ENCODE measurements at places on chromosomes 3 and 15.
A peak's percentile ranks its signal among the peaks of the same experiment; 100 is the strongest.

GRCh38 chr15:40428185-40428584 lies 12.6 kb upstream of the BAHD1 start:
- no peak for ATAC-seq

DNA sequence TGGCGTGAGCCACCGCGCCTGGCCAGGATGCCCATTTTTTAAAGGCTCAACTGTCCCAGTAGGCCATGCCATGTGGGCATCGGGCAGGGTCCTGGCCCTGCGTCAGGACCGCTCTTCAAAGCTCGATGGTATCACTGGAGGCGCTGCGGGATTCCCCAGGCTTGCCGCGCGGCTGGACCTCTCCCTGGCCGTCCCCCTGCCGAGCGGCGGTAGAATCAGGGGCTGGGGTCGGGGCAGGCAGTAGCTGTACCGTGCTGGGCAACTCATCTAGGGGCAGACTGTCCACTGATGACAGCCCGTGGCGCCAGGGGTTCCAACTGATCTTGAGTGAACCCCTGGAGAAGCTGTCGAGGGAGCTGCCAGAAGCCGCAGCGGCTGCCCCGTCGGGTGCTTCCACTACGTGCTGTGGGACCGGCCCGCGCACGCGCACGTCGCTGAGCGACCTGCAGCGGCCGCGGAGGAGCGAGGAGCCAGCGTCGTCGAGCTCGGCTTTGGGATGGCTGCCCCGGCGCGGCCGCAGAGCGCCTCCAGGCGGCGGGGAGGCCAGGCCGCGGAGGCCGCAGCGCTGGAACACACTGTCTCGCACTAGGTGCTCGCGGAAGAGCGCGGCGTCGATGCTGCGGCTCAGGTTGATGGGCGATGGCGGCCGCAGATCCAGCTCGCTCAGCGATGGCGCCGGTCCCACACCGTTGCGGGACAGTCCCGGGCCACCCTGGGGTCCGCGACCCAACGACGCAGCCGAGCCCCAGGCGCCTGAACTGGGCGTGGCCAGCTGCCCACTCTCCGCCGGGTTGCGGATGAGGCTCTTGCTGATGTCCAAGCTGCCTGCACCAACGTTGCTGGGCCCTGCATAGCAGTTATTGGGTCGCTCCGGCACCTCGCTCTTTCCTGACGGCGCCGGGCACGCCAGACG lies 5.8 kb downstream of the PRRT3 start:
- peak; percentile 87 for ATAC-seq

GRCh38 chr15:74441248-74441941 lies 7.6 kb upstream of the SEMA7A start:
- ATAC-seq, result no peak

GRCh38 chr3:135927155-135927554 lies 38.4 kb upstream of the PPP2R3A start:
- peak; percentile 96 for ATAC-seq

DNA sequence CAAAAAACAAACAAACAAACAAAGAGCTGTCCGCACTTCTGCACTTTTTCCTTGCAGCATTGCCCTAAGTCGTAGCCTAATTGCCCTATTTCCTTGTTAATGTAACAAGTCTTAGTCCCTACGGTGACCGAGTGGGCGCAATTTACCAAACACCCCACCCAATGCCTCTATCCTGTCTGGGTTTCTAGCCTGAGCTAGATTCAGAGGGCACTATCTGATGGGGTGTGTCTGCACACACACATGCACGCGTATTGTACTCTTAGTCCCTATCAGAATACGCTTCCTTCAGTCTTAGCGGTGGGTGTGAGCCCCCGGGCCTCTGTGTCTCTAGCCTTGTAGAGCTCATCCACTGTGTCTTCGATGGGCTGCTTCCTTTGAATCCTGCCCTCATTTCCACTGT lies 125.9 kb upstream of the DLG1 start:
- no peak for ATAC-seq

GRCh38 chr3:170641510-170642236 lies 55.8 kb upstream of the SLC7A14 start:
- no peak for ATAC-seq

- ATAC-seq, result no peak
Observed at GRCh38 chr3:69925506-69925905, 74.0 kb upstream of the SAMMSON start.

DNA sequence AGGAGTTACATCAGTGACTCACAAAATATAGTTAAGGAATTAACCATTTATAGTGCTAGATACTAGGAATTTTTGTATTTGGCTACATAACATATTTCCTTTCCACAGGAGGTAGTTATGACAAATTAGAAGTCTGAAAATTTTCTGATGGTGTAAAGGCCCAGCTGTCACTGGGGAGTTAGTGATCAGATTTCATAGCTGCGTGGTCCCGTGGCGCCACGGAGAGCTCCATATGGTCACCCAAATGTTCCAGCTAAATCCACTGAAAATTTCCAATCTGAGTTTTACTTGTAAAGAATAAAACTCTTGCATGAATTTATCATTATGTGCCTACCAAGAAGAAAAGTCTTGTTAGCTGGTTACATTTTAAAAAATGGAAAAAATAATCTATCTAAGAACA lies 368.9 kb upstream of the PLSCR5 start:
- ATAC-seq, result no peak

GRCh38 chr3:139935016-139935865 lies at the start of gene CLSTN2:
Gene CLSTN2 (plus strand): TSS chr3:139935185.
- ATAC-seq, result peak; percentile 77

- ATAC-seq, result no peak
Observed at GRCh38 chr3:59186725-59187124, 136.9 kb upstream of the CFAP20DC start.

- ATAC-seq, result no peak
Observed at GRCh38 chr3:23594066-23594465, 211.7 kb upstream of the UBE2E1 start.

DNA sequence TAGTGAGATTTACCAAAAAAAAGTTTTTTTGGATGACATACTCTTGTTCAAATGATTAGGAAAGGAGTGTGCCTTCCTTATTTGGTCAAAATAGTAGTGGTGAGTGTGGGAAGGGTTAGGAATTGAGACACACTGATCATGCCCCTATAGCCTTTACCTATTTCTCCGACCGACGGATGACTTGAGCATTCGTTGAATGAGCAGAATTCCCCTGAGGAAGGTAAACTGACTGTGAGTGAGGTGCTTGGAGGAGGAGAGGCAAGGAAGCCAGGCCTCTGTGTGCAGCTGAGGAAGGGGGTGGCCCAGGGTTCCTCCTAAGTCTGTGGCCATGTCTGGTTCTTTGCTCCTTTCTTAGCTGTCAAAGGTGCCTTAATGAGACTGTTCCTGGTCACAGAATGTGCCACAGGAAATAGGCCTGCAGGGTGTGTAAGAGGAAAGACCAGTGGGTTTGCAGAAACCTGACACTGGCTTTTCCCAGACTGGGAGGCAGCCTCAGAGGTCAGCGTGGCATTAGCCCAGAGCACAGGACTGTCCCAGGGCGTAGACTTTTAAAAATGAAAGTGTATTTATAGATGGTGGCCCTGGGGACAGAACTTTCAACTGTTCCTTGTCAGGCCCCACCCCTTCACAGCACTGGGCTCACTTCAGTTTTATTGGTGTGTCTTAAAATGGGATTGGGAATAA lies 307.7 kb upstream of the C2CD4B start:
- peak; percentile 8 for ATAC-seq

DNA sequence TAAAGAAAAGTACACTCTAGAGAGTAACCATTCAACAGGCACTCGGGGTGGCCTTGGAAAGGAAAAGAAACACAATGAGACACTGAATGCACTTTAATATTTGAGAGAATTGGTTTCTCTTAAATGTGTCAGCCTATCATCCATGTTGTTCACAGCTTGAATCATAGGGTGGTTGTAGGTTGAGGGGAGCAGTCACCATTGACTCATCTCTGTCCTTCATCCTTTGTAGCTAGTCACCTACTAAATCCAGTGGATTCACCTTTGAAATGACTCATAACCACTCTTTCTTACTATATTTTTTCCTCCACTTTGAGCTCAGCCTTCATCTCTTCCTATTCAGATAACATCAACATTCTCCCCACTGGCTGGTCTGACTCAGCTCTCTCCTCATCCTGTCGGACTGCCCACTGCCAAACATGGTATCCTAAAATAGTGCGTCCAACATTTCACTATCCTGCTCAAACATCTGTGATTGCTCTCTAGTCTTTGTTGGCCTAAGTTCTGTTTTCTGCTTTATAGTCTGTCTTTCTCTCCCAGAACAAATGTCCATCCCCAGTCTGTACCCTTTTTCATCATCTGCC lies 182.7 kb upstream of the GADL1 start:
- ATAC-seq, result peak; percentile 99

DNA sequence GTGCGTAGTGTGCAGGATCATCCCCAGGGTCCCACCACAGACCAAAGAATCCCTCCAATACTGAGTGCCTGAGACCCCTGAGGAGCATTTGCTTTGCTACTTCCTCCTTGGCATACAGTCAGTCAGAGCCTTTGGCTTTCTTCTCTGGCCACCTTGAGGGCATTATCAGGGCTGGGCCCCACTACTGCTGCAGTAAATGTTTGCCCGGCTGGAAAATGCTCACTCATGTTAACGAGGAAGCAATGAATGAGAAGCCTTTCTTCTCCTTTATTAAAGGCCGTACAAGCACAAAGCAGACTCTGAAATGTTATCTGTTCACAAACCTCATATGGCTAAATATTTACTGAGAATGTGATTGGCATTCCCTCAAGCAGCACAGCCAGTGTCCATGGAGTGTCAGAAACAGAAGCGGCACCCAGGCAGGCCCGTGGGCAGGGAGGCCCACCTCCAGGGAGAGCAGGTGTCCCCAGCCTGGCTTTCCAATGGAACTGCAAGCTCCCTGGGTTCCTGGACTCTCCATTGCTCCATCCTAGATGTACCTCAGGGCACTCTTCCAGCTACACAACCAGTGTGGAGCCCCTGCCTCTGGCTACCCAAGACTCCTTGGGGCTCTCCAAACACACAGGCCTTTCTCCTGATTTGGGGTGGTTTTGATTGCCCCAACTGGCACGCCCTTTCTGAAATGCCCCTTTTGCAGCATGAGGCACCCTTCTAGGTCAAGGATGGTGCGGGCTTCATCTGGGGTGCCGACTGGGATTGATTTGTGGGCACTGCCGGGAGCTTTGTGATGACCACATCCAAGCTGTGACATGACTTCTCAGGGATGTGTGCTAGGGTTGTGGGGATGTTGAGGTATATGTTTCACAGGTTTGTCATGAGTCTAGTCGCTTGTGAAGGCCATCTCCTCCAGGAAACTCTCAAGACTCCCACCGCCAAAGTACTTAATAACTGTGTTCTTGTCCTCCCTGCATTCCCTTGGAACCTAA lies 195.6 kb downstream of the FAM43A start:
- ATAC-seq, result no peak

GRCh38 chr15:89912674-89913396 lies at the start of gene ARPIN:
Gene ARPIN (minus strand): TSS chr15:89912952. CDS start chr15:89912835, 117 bp downstream.
- peak; percentile 57 for ATAC-seq

DNA sequence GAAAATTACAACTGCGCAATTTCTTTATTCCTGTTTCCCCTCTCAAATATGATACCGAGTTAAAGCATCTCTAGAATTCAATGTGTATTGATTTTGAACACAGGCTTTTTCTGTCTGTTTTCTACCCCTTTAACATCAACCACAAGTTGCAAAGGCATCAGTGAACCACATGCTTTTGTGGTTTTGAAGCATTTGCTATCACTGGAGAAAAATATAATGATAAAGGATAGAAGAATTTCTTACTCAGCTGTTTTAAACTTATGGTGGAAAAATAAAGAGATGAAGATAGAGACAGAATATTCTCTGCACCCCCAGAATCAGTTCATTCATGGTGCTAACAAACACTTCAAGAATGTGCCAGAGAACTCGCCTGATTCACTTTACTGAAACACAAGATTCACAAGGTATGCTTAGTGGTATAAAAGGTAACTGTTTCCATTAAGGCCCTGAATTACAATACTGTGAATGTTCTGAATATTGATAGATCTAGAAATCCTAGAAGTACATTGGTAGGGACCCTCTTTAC lies 9.5 kb upstream of the DPPA4 start:
- no peak for ATAC-seq

DNA sequence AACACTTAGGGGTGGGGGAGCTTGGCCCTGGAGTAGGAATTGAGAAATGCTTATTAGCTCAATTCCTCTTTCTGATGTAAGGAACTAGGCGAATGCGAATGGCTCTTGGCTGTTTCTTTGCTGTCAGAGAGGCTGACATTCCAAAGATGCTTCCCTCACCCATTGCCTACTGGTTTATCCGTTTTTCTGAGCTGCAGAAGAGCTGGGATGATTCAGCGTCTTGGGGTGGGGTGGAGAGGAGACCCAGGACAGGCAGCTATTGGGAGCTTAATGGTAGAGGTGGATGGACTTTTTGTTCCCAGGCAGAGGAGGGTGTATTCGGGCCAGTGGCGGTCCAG lies 9.8 kb downstream of the PLEKHO2 start:
- no peak for ATAC-seq

DNA sequence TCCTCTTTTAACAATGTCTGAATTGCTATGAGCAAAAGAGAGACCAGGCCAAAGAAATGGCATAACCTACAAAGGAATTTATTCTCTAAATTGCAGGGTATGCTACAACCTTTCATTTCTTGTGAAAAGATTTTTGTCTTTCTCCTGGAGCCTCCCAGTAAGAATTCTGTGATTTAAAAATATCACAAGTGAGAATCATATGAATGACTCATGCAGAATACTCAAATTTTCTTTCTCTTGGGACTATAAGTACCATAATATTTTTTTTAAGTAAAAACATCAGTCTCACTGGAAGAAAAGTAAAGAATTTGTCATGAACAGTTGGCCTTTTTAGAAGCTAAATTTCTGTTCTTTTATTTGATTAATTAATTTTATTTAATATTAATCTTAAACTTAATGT lies 26.3 kb downstream of the SYNPR start:
- ATAC-seq, result no peak

- no peak for ATAC-seq
Observed at GRCh38 chr15:89364341-89364740, 29.7 kb upstream of the POLG start.

- no peak for ATAC-seq
Observed at GRCh38 chr3:193813501-193813830, 220.5 kb downstream of the OPA1 start.

DNA sequence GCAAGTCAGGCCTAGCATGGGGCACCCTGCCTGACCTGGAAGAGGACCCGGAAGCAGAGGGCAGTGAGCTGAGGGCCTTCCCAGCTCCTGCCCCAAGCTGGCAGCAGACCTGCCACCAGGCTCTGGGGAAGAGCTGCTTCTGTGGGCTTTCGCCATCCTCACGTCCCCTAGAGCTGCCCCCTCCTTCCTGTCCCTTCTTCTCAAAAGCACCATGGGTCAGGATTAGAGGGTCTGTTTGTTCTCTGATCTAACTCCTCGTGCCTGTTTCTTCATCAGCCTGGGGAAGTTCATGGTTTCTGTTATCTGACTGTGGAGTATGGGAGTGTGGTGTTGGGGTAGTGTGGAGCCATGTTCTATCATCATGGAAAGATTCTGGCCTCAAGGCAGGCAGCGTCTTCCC lies 58.4 kb upstream of the POLG start:
- no peak for ATAC-seq

GRCh38 chr15:83210619-83211018 lies 3.0 kb upstream of the HDGFL3 start:
- ATAC-seq, result peak; percentile 71

- no peak for ATAC-seq
Observed at GRCh38 chr3:65829228-65829627, 209.5 kb downstream of the MAGI1 start.

GRCh38 chr3:185153861-185154629 lies 1.2 kb upstream of the C3orf70 start:
- peak; percentile 20 for ATAC-seq

- ATAC-seq, result no peak
Observed at GRCh38 chr3:9881441-9881840, 1.4 kb upstream of the CIDEC start.
